Cortex of kidney (tissue), 1 donor: ENCODE measurements at places on chromosomes 13 and 19.

- no peak for DNase-seq
These were observed 1.1 kb downstream of the EDDM13 start for GRCh38 chr19:56273563-56274117.

DNA sequence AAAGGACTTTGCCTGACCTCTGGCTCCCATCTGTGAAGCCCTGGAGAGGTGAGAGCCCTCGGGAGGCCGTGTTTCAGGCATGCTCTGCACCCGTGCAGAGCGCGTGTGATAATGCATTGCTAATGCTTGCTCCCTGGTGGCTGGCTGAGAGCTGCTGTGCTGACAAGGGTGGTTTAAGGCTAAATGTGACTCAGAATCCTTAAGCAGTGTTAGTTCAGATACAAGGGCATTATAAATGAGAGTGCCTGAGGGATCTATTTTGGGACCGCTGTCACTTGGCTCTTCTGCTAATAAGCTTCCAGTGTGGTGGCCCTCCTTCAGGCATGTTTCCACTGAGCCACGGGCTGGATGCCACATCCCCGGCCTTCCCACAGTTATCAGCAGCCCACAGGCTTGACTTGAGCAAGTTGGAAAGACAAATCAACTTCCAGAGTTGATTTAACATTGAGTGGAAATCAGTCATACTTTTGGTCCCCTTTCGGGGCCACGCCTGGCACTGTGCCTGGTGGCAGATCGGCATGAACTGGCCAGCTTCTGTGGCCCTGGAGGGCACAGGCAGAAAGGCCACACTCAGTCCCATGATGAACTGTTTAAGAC lies 17.0 kb downstream of the ALOX5AP start:
- DNase-seq: no peak

- DNase-seq: no peak
These were observed 18.3 kb downstream of the SAFB start for GRCh38 chr19:5641171-5641570.

DNA sequence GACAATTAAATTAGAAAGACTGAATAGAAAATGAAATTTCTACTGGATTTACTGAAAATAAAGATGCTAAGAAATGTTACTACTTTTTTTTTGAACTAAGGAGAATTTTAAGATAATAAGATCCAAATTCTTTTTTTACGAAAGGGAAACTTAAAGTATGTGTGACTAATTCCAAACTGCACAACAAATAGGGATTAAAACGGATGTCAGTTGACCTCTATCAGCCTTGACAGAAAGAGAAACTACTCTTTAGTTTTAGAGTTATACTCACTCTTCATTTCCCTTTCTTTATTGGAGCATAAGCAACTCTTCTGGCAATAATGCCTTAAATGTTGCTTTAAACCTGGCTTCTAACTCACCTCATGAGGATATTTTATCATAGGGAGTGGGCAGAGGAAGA lies 273.8 kb downstream of the SLITRK6 start:
- DNase-seq: no peak

GRCh38 chr19:19423322-19423721 lies 17.8 kb downstream of the GATAD2A start:
- no peak for DNase-seq

DNA sequence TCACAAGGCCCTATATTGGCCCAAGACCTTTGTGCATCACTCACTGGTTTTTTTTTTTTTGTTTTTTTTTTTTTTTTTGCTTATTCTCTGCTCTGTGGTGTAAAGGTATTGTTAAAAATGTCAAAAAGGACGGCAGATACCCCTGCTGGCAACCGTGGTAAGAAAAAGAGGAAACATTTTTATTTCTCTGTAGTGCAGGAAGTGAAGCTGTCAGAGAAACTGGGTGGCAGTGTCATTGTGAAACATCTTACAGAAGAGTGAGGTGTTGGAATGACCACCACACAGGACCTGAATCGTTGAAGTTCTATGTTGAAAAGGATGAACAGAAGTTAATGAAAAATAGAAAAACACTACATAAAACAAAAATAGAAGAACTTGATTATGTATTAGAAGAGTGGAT lies 346.4 kb downstream of the FGF9 start:
- no peak for DNase-seq
